ENCODE measurements at places on chromosomes 4 and X. TPM values are rescaled to one million over a fixed set of nuclear protein-coding genes. Genes with fewer than 3 reads are reported as not detected.

The AFM gene
- total RNA-seq, result not detected

- H3K27me3 ChIP-seq, result no peaks in the 10 kb centered on the region
- no peak overlapping the region for H3K4me3 ChIP-seq
- H3K36me3 ChIP-seq, result peaks cover 6% of the 10 kb centered on the region
- peaks cover 11% of the 10 kb centered on the region for H3K4me1 ChIP-seq
Measured at GRCh38 chrX:151402719-151403390, 5.8 kb downstream of the VMA21 start.

DNA sequence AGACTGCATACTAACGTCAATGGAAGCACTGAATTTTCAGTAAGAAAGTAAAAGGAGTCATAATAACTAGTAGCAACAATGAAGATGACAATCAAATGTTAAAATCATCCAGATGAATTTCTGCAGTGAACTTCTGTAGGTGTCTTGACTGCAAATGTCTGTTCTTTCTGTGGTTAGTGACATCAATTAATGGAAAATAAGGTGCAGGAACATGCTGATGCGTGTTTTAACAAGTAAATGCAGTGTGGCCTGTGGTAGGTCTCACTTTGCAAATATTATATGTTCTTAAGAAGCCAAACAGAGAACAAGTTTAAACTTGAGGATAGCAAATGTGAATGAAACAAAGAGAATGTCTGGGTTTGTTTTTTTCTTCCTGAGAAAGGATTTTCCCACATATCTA lies 2.6 kb upstream of the DTHD1 start:
- DNase-seq, result no peak
- H3K4me1 ChIP-seq, result peaks cover 4% of the 10 kb centered on the region
- no peak overlapping the region for H3K27ac ChIP-seq
- H3K27me3 ChIP-seq, result no peaks in the 10 kb centered on the region

The NAP1L3 gene
- total RNA-seq, result 14.3 TPM

- H3K27ac ChIP-seq, result no peak overlapping the region
- peaks cover 6% of the 10 kb centered on the region for H3K27me3 ChIP-seq
- no peak for DNase-seq
- no peaks in the 10 kb centered on the region for H3K4me1 ChIP-seq
Measured at GRCh38 chr4:6453688-6453990, 18.8 kb downstream of the PPP2R2C start.

The CD99 gene
- total RNA-seq, result 679 TPM

The CFAP99 gene
- not detected for total RNA-seq

The TMSB15A gene
- total RNA-seq, result 6.6 TPM

The OTUD6A gene
- not detected for total RNA-seq

DNA sequence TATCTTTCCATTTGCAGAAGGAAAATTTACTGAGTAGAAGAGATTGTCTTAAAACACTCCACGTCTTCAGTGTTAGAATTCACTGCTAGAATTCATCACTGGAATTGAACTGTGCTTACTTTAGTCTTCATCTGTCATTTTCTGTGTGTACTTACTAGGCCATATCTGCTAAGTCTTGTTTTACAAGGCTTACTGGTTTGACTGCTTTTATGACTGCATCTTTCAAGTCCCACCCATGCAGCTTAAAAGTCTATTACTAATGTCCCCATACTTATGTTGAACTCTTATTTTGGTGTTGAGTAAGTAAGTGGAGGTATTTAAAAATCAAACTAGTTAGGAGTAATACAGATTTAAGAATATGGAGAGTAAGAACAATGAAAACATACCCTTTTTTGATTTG lies 14.6 kb downstream of the CLCN3 start:
- DNase-seq, result no peak
- H3K36me3 ChIP-seq, result peaks cover 21% of the 10 kb centered on the region
- no peaks in the 10 kb centered on the region for H3K27me3 ChIP-seq
- H3K27ac ChIP-seq, result no peak overlapping the region
- H3K4me3 ChIP-seq, result no peak overlapping the region

DNA sequence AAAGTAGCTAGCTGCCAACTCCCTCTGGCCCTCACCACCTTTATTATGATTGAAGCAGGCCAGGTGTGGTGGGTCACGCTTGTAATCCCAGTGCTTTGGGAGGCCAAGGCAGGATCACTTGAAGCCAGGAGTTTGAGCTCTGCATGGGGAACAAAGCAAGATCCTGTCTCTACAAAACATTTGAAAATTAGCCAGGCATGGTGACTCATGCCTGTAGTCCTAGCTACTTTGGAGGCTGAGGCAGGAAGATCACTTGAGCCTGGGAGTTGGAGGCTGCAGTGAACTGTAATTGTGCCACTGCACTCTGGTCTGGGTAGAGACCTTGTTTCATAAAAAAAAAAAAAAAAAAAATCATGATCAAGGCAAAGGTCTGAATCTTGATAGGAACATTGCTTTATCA lies 467.0 kb upstream of the DIPK2B start:
- no peak for DNase-seq
- H3K27me3 ChIP-seq, result no peaks in the 10 kb centered on the region
- H3K4me3 ChIP-seq, result no peak overlapping the region
- no peak overlapping the region for H3K27ac ChIP-seq

GRCh38 chr4:10030972-10031667 lies 9.8 kb upstream of the SLC2A9 start:
- no peak overlapping the region for H3K4me3 ChIP-seq
- peaks cover 12% of the 10 kb centered on the region for H3K27me3 ChIP-seq
- H3K36me3 ChIP-seq, result no peaks in the 10 kb centered on the region
- no peak for DNase-seq

DNA sequence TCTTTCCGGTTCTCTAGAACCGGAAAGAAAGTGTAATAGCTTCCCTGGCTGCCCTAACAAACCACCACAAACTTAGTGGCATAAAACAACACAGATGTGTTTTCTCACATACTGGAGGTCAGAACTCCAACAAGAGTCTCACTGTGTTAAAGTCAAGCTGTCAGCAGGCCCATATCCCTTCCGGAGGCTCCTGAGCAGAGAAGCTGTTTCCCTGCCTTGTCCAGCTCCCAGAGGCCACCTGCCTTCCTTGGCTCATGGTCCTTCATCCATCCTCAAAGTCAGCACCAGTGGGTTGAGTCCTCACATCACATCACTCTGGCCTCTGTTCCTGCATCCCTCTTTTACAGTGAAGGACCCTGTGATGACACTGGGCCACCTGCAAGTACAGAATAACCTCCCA lies 49.8 kb upstream of the HMX1 start:
- H3K27ac ChIP-seq, result no peak overlapping the region
- peaks cover 8% of the 10 kb centered on the region for H3K27me3 ChIP-seq
- no peak overlapping the region for H3K4me3 ChIP-seq
- DNase-seq, result peak; percentile 25
- no peaks in the 10 kb centered on the region for H3K4me1 ChIP-seq

The SMIM10L2A gene
- 0.21 TPM for total RNA-seq

- no peak for DNase-seq
- no peaks in the 10 kb centered on the region for H3K27me3 ChIP-seq
- no peak overlapping the region for H3K4me3 ChIP-seq
- H3K36me3 ChIP-seq, result no peaks in the 10 kb centered on the region
- no peak overlapping the region for H3K27ac ChIP-seq
Measured at GRCh38 chrX:148878371-148878770, 378.0 kb downstream of the AFF2 start.

DNA sequence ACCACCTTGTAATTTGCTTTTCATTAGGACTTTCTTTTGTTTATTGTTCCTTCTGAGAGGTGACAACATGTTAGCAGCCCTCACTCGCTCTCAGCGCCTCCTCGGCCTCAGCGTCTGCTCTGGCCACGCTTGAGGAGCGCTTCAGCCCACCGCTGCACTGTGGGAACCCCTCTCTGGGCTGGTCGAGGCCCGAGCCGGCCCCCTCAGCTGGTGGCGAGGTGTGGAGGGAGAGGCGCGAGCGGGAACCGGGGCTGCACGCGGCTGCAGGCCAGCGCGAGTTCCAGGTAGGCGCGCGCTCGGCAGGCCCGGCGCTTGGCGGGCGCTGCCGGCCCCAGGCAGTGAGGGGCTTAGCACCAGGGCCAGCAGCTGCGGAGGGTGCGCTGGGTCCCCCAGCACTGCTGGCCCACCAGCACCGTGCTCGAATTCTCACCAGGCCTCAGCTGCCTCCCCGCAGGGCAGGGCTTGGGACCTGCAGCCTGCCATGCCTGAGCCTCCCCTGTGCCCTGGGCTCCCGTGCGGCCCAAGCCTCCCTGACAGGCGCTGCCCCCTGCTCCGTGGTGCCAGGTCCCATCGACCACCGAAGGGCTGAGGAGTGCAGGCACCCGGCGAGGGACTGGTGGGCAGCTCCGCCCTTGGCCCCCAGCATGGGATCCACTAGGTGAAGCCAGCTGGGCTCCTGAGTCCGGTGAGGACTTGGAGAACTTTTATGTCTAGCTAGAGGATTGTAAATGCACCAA lies 9.2 kb upstream of the AP1AR start:
- H3K4me1 ChIP-seq, result no peaks in the 10 kb centered on the region
- no peak for DNase-seq
- H3K27ac ChIP-seq, result no peak overlapping the region
- H3K27me3 ChIP-seq, result peaks cover 45% of the 10 kb centered on the region

DNA sequence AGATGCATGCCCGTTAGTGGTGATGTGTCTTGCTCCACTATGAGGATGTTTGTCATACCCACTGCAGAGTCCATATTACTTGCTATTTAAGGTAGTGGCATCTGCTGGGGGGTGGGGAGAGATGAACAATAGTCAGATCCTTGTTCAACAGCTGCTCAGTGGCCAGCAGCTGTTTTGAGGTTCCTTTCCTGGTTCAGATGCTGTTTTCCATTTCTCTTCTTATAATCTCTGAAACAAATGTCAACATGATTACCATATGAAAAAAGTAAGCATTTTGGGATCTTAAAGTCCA lies 1567.9 kb upstream of the TENM3 start:
- H3K27me3 ChIP-seq, result peaks cover 4% of the 10 kb centered on the region
- H3K27ac ChIP-seq, result no peak overlapping the region
- no peak for DNase-seq
- no peak overlapping the region for H3K4me3 ChIP-seq
- H3K36me3 ChIP-seq, result no peaks in the 10 kb centered on the region
- H3K4me1 ChIP-seq, result no peaks in the 10 kb centered on the region

The DMRTC1 gene
- total RNA-seq, result not detected

The SPANXB1 gene
- not detected for total RNA-seq

DNA sequence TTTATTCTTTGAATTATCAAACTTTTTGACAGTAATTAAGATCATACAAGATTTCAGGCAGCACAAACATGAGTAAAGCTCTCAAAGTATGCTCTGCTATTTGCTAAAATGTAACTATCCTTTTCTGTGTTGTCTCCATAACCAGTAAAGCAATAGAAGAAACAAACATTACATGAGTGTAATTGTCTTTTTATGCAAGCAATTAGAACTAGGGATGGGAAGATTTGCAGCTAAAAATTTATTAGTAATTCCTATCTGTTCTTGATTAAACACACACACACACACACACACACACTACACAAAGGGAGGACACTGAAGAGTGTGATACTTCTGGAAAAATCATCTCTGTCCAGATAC lies 512.9 kb downstream of the FAT4 start:
- no peak overlapping the region for H3K27ac ChIP-seq

The QRFPR gene
- total RNA-seq, result not detected

DNA sequence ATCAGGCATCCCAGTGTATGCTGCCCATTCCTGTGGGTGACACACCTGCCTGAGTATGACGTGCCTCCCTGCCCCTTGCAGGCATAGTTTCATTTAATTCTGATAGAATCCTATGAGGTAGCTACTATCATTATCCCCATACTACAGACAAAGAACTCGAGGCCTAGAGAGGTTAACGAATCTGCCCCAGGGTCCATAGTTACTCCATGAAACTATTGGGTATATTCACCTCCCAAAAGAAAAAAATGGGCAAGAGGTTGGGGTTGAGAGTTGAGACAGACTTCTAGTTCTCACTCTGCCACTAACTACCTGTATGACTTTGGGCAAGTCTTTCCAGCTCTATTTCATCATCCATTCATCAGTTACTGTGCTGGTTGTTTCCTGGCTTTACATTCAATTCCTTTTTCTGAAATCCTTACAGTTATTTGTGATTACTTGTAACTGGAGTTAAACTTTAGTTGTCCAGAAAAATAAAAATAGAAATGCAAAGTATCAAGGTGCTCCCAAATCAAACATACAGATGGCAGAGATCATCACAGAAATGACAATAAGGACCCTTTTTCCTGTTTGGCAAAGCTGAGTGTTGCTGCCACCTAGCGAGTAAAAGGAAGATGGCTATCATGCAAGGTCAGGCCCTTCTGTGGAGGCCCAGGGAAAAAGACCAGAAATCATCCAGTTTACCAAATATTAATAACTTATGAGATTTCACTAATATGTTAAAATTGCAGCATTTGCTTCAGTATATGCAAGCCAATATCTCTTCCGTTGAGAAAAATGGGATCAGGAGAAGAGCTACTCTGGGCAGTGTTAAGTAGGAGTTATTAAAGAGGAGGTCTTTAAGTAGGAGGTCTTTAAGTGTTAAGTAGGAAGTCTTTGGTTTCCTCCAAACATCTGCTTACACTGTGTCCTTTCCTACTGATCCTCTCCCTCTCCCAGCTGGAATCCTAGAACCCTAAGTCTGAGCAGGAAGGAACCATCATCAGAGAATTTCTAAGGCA lies 17.1 kb upstream of the MAP7D3 start:
- no peaks in the 10 kb centered on the region for H3K36me3 ChIP-seq
- peak overlapping the region; percentile 42 for H3K27ac ChIP-seq
- H3K4me1 ChIP-seq, result peaks cover 11% of the 10 kb centered on the region
- no peak overlapping the region for H3K4me3 ChIP-seq
- no peaks in the 10 kb centered on the region for H3K27me3 ChIP-seq

The TMEM156 gene
- not detected for total RNA-seq

- H3K36me3 ChIP-seq, result no peaks in the 10 kb centered on the region
- peaks cover 26% of the 10 kb centered on the region for H3K27me3 ChIP-seq
- H3K4me1 ChIP-seq, result peaks cover 7% of the 10 kb centered on the region
- DNase-seq, result no peak
- H3K4me3 ChIP-seq, result no peak overlapping the region
Measured at GRCh38 chr4:86050496-86050895, 309.4 kb downstream of the MAPK10 start.

The USP46 gene
- total RNA-seq, result 18.8 TPM

- H3K36me3 ChIP-seq, result no peaks in the 10 kb centered on the region
- H3K27me3 ChIP-seq, result no peaks in the 10 kb centered on the region
- H3K27ac ChIP-seq, result no peak overlapping the region
- DNase-seq, result no peak
- no peak overlapping the region for H3K4me3 ChIP-seq
Measured at GRCh38 chr4:165758086-165758485, 115.0 kb upstream of the TLL1 start.

The SSX4B gene
- total RNA-seq, result not detected

GRCh38 chr4:141006242-141006802 lies 126.9 kb downstream of the RNF150 start:
- no peak overlapping the region for H3K27ac ChIP-seq
- peaks cover 26% of the 10 kb centered on the region for H3K4me1 ChIP-seq
- no peak for DNase-seq
- H3K4me3 ChIP-seq, result no peak overlapping the region

GRCh38 chr4:152938237-152938947 lies 2.3 kb downstream of the FHDC1 start:
- DNase-seq, result no peak
- H3K4me1 ChIP-seq, result peaks cover 37% of the 10 kb centered on the region
- peaks cover 8% of the 10 kb centered on the region for H3K36me3 ChIP-seq
- peak overlapping the region; percentile 93 for H3K27ac ChIP-seq
- no peaks in the 10 kb centered on the region for H3K27me3 ChIP-seq
- H3K4me3 ChIP-seq, result peak overlapping the region; percentile 86

- DNase-seq, result no peak
- no peaks in the 10 kb centered on the region for H3K36me3 ChIP-seq
- H3K4me3 ChIP-seq, result no peak overlapping the region
- no peak overlapping the region for H3K27ac ChIP-seq
Measured at GRCh38 chrX:106302304-106302703, 134.2 kb downstream of the PWWP3B start.
